ENCODE measurements at places on chromosomes 5 and 9.

- DNase-seq = no peak
Observed at GRCh38 chr5:130985776-130986175, 179.3 kb downstream of the HINT1 start.

GRCh38 chr9:27427272-27427643 lies 96.8 kb upstream of the IFNK start:
- DNase-seq = peak; percentile 77

- no peak for DNase-seq
Observed at GRCh38 chr5:151154931-151155774, 2.4 kb downstream of the ANXA6 start.

DNA sequence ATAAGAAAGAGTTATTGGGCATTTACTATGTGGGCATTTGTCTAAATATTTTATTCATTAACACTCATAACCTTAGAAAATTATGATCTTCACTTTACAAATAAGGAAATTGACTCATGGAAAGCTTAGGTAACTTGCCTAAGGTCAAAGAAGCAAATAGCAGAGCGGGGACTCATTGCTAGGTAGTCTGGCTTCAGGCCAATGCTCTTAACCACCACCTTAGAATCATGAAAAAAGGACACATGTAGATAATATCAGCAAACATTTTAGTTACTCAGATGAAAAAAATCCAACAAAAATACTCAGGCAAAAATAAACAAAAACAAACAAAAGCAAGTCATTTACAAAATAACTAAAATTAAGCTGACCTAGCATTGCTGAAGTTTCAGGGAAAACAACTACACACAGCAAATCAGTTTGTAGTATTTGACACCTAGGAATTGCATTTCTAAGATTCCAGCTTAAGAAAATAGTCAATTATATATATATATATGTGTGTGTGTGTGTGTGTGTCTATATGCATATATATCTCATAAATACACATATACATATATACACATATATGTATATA lies 166.0 kb downstream of the HMHB1 start:
- DNase-seq = no peak

All from thyroid gland (tissue), 4 donors.